ENCODE measurements at places on chromosomes 2 and 18.
A peak's percentile ranks its signal among the peaks of the same experiment; 100 is the strongest.

GRCh38 chr2:86143307-86143706, 37.3 kb downstream of the PTCD3 start:
- DNase-seq, result no peak

- DNase-seq, result no peak
These were observed 39.7 kb upstream of the NABP1 start for GRCh38 chr2:191638079-191638801.

DNA sequence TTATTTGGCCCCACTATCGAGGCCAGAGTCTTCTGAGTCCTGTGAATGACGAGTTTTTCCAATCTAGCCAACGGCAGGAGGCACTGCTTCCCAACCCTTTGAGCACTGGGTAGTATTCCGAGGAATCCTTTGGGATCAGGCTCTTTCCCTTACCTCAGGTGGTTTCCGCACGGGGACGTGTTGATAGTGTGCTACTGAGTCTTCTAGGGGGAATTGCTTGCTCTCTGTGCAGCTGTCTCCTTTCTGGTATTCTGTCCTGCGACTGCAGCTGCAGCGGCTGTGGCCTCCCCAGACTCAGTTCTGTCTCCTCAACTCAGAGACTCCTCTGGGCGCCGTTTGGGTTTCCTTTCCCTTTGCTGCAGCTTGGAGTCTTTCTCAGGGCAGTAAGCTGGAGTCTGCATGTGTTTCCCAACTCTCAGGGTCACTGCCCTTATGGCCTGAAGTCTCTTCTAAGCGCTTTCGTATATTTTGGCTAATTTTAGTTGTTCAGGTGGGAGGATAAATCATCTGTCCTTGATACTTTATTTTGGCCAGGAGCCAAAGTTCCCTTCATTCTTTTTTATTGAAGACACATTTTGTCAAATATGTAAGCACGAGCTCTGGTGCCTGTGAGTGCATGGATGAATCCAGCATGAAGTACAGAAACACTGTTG, 118.4 kb downstream of the MAP4K4 start:
- DNase-seq, result no peak

- DNase-seq, result no peak
These were observed 22.6 kb upstream of the BCL2 start for GRCh38 chr18:63342206-63342605.

DNA sequence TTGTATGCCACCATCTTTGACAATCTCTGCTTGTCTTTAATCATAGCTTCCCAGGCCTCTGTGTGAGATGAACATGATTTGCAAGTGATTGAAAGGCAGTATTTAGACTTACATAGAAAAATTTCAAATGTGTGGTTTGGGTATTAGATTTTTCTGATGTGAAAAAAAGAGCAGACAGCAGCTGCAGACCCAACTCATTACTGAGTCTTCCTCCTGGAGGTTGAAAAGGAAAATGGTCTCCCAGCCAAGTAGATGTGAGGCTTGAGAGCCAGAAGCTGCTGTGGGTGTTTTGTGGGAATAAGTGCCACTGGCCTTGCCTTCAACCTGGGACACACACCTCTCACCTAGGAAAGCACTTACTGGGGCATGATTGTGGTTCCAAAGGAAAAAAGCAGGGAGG, 92.5 kb downstream of the KCTD18 start:
- no peak for DNase-seq

DNA sequence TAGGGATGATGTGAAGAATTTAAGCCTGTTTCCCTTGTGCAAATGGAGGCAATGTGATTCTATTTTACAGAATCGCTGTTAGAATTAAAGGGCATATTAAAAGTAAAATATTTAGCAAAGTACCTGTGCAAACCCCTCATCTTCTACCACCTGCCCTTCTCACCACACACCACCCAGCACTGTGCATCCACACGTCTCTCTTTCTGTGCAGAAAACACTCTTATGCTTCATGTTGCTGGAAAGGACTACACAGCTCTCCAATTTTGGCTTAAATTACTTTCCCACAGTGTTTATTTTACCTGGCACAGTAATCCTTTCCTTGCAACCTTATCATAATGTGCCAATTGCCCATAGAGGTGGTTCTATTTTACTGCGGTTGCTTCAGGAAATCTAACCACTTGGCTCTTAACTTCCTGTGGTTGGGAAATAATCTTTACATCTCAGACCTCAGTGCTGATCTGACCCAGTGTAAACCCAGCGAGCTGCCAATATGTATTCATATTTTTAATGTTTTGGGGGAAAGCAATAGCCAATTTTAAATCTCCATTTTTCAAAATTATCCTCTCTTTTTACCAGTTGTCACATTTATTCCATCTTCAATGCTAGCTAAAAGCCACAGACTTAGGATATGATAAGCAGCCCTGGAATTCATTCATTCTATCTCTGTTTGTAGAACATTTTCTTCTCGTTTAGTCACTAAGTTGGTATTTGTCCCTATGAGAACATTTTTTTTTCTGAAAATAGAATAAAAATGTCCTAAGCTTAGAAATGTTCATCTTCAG, 250.9 kb downstream of the DSEL start:
- no peak for DNase-seq

DNA sequence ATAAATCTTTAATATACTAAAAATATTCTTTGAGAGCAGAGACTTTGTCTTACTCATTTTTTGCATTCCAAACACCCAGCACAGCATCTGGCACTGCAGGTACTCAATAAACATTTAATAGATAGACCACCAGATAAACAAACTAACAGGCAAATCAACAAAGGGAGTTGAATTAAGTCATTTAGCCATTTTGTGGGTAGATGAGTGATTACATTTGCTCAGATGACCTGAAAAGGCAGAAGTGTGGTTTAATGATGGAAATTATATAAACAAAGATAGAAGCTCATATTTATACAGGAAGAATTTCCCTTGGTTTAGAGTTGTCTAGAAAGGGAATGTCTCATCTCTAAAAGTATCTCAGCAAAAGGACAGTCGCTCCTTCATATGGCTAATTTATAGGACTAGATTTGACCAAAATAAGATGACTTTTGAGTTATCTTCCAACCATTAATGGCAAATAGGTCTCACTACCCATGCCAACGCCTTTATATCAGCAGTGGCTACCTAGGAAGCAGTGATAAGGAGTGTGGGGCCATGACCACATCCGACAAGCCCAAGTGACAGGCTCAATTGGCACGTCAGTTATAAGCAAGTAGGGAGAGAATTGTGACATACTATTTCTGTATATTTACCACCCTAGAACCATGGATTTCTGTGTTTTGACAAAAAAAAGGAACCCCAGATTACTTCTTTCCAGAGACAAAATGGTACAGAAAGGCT, 173.5 kb downstream of the ATAD2B start:
- no peak for DNase-seq

- peak; percentile 26 for DNase-seq
These were observed 96.8 kb downstream of the UBE2E3 start for GRCh38 chr2:181077128-181077709.

- DNase-seq, result no peak
These were observed 138.9 kb downstream of the SLC4A10 start for GRCh38 chr2:161763153-161763552.

GRCh38 chr2:201558232-201558631, 85.1 kb downstream of the TMEM237 start:
- no peak for DNase-seq

GRCh38 chr2:19264852-19265251, 93.6 kb downstream of the OSR1 start:
- no peak for DNase-seq
